ENCODE measurements at places on chromosomes 11 and 22.

DNA sequence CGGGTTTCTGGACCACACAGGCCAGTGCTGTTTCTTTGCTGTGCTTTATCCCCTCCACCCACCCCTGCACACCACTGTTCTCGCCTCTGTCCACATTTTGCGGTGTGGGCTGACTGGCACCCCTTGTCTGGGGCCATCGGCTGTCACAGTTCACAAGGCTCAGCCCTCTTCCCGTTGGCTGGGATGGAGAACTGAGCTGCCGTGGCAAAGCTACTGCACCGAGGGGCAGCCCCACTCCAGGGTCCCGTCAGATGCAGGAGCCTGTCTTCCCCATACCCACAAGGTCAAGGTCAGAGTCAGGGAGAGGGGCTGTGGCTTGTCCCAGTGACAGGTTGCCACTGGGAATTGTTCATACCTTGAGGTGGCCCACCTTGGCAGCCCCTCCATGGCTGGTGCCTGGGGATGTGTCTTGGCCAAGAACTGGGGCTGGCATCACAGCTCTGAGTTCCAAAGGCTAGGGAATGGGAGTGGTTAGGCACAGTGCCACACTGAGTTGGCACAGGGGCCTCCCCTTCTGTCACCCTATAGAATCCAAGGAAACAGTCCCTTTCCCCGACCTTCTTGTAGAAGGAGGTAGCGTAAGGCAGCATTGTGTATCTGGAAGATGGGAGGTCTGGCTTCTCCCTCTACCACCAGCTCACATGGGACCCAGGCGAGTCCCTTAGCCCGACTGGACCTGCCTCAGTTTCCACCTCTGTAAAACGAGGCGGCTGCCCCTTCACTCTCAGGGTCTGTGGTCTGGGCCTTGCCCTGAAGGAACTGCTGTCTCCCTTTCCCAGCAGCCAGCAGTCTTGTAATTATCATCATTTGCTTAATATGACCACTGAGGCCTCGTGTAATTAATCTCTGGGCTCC lies 3.4 kb downstream of the GRK2 start:
- DNase-seq = no peak

DNA sequence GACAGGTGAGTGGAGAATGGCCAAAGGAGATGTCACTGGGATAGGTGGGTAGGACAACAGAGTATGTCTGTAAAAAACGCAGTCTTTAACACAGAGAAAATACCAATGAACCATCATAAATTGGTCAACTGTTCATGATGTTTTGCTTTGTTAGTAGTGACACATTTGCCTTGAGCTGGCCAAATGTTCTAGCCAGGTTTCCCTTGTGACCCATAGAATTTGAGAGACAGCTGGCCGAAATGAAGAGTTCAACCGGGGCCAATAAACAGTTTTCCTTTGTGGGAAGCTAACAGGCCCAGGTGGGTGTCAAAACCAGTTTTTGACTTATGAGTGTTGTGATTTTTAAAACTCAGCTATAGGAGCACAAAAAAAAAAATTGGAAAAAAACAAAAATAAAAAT lies 116.6 kb upstream of the BID start:
- no peak for DNase-seq

DNA sequence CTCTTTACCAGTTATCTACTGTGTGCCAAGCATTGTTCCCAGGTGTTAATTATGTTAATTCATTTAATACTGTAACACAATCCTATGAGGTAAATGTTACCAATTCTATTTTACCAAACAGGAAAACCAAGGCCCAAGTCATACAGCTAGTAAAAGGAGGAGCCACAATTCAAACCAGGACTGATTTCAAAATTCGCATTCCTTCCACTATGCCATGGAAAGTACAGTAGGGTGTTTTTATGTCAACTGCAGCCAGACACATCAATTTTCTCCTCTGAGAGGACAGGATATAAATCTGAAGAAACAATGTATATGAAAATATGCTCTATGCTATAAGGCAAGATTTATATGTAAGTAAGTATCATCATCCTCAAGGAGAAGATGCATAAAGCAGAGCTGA lies 104.3 kb downstream of the RPL27A start:
- DNase-seq = no peak

DNA sequence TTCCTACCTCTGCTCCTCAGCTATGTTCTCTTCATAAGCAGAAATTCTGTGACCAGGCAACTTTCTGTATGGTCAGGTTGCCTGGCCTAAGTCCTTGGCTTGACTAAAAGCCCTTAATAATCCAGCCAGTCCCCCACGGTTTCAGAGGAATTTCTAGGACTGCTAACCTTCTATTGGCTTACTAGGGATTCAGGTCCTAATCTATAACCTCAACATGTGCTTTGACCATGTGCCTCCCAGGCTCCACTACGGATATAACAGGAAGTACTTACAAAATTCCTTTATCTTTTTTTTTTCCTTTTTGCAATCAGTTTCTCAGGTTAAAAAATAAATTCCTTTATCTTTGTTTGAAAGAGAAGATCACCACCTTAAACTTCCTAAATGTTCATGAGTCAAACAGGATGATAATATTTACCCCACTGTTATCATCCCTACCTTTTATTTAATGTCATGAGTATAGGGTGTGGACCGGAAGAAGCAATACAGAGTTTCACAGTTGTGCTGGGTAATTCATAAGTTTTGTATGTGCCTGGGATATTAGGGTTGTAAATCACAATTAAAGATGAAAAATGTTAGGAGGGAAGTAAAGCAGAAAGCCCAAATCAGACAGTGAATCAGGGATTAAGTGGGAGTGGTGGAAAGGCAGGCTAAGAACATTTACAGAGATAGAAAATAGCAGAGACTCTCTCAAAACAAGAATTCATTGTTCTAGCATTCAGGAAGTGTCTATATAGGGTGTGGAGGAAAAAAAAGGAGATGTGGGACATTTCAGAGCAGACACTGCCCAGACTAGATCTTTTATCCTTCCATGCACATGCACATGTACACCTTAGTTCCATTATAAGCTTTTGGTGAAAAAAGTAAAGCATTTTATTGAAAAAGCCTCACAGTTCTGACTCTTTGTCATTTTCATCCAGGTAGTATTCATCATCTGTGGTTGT lies 10.7 kb upstream of the POGLUT3 start:
- DNase-seq = no peak
